ENCODE measurements at places on chromosomes 16 and 17.

DNA sequence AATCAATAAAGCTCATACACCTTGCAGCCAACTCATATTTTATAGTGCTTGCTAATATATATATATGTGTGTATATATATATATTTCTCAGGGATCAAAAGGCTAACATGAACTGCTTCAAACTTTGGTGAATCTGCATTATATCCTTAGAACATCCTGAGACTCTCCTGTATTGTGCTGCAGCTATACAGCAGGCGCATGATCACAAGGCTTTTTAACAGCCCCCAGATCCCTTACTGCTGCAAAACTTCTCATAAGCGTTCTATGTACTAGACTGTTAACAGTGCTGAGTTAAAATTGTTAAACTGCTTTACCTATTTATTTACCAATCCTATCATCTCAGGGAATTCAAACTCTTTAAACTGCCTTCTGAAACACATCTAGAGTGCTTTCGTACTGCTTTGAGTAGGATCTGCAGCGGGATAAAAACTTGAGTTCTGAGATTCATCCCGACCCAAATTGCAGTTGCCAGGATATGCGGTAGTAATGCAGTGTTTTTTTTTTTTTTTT lies 1.3 kb downstream of the GPATCH8 start:
- DNase-seq, result peak; percentile 34

DNA sequence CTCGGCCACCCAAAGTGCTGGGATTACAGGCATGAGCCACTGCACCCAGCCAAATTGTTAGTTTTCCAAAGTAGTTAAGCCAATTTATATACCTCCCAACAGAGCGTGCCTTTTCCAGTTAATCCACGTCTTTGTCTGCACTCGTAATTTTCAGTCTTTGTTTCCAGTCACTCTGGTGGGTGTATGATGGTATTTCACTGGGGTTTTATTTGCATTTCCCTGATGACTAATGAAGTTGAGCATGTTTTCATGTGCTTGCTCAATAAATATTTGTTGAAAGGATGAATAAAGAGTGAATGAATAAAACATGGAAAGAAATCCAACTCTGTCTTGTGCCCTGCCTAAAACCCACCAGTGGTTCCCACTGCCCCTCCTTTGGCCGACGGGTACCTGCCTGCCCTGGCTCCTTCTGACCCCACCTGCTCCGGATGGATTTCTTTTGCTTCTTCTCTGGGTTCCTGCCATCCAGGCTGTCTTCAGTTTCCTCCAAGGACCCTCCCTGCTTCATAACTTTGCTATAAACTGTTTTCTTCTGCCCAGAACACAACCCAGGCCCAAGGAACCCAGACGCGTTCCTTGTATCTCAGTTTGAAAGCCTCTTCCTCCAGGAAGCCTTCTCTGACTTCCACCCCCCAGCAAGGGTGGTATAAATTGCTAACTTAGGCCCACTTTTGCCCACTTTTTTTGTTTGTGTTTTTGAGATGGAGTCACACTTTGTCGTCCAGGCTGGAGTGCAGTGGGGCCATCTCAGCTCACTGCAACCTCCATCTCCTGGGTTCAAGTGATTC lies 3.0 kb upstream of the ABCC1 start:
- DNase-seq, result peak; percentile 90

DNA sequence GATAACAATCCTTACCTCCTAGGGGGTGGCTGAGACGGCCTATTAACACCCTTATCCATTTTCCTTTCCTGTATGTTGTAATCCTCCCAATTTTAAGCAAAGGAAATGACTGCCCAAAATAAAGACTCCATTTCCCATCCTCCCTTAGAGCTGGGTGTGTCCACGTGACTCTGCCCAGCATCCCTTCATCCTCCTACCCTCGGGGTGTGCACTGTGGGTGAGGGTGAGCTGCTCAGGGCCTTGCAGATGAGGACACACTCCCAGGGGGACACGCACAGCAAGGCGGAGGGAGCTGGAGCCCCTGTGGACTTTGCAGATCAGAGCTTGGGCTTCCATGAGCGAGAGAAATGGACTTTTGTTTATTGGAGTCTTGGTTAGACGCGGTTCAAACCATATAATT lies 186.8 kb downstream of the IRF8 start:
- DNase-seq, result no peak

DNA sequence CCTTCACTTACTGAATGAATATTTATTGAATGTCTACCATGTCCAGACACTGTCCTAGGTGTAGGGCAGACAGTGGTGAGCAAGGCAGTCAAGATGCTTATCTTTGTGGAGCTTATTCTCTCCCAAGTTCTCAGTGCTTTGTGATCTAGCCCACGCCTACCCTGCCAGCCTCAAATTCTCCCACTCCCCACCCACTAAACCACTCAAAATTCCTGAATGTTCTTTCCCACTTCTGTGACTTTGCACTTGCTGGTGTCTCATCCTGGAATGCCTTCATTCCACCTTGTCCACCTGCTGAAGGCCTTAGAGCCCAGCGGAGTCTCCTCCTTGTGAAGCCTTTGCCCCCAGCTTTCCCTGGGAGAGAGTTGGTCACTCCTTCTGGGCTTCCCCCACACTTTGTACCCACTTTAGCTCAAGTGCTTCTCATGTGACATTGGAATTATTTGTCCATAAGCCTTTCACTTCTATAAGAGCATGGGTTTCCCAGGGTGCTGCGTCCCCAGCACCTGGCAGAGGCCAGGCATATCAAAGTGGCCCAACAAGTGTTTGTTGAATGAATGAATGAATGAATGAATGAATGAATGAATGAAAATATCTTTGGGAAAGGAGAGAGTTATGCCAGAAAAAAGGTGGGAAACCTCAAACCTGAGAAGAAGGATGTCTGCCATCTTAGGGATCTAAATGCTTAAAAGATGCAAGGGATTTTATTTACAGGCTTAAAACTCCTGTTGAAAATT lies 23.0 kb downstream of the CCDC182 start:
- DNase-seq, result no peak

DNA sequence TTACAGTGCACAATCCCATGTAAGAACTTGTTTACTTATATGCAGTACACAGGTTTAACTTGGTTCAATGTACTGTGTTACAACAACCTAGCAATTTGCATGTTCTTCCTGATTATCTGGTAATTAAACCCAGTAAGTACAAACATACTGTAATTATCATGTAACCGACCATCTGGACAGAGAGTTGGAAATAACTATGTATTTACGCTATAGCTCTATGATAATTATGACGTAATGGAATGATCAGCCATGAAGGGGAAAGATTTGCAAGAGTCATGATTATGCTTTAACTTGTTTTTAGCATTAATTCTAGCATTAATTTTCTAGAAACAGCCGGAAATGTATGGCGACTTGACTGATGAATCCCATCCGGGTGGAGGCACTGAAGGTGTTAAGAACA lies 74.8 kb upstream of the SALL1 start:
- no peak for DNase-seq

DNA sequence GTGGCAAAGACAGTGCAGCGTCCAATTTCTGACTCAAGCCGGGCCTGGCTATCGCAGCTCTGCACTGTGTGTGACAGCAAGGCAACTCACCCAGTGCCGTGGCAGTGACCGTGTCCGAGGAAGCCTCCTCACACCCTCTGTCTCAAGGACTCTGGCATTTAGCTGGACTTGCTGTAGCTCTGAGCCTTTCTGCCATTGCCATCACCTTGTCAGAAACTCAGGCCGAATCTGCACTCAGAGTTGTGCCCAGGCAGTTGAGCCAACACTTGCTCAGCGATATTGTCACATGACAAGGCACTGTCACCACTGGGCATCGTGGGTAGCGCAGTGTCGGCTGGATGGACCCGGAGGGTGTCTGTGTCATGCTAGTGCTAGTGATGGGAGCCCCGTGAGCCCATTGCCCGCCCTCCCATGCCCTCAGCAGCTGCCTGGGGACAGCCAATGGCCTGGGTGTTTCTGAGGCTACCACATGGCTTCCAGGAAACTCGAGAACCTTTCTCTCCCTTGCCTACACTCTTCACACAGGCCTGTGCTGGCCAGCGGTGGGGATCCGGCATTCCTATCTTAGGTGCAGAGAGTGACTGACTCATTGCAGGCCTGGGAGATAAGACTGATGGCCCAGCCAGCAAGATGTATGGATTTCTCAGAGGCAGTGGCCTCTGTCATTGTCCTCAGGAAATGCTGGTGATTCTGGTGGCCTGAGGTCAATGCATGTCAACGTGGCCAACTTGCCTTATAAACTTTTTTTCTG lies 22.1 kb upstream of the STH start:
- DNase-seq, result peak; percentile 22

- DNase-seq, result no peak
Observed at GRCh38 chr17:78104540-78104941, 24.0 kb downstream of the TMC6 start.

- DNase-seq, result no peak
Observed at GRCh38 chr17:35972535-35972934, 8.8 kb downstream of the CCL16 start.

- DNase-seq, result peak; percentile 82
Observed at GRCh38 chr16:81647527-81647926, 131.6 kb upstream of the PLCG2 start.

DNA sequence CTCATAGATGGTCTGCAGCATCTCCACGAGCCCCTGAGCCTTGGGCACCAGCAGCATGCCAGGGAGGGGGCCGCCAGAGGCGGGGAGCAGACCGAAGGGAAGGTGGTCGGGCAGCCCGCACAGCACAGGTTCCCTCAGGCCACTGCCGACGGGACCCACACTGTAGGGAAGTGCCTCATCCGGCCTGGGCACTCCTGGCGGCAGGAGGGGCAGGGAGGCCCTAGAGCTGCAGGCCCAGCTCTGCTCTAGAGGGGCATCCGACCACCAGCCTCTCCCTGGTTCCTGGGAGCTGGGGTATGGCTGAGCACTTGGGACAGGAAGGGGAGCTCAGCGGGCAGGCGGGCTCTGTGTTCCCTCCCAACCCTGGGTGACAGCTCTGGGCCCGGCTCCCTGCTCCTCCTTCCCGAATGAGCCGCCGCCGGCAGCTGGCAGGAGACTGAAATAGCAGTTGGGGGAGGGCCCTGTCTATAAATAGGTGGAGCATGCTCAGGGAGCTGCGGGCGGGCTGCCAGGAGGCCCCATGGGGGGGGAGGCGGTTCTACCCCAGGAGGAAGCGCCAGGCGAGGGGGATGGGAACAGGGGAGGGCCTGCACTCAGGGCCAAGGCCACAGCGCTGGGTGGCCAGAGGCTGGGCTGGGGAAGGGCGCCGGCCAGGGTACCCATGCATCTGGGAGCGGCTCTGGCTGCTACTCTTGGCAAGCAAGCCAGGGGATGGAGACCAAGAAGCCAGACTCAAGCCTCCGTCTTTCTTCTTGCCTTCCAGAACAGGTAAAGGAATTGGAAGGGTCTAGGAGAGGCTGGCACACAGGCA lies 12.4 kb downstream of the HDAC5 start:
- peak; percentile 97 for DNase-seq

GRCh38 chr16:75218256-75219076 lies at the start of gene CTRB1:
Gene CTRB1, plus strand, starts transcription at chr16:75218988. Its CDS starts 20 bp downstream, at chr16:75219008.
- no peak for DNase-seq

GRCh38 chr16:522320-523096 lies 5.0 kb upstream of the CAPN15 start:
- DNase-seq, result no peak

GRCh38 chr16:34078691-34079090 lies 619.3 kb downstream of the TP53TG3F start:
- DNase-seq, result no peak

DNA sequence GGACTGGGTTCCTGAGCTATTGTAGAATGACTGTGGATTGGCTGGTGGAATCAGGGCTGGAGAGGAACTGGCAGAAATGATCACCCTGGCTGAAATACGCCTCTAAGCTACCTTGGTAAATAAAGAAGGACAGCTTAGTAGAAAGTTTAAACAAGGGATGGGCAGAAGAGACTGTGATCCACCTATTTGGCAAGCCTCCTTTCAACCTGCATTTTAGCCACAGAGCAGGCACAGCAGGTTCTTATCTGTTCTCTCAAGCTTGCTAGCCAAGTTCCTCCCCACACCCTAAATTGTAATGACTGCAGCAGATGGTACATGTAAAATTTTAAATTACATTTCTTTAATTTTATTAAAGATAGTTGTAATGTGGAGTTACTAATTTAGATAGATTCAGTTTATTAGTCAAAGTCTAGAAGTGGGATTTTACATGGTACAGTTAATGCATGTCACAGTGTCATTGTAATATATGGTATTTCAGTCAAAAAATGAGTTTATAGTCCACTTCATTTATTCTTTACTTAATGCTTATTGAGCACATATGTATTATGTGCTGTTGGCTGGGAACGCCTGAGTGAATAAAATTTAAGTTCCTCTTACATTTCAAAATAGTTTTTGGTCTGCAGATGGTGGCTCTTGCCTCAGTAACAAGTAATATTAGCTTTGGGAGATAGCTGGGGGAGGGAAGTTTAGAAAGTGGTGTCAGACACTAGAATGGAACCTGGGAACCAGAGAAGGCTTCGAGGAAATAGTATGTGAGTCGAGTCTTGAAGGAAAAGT lies 11.2 kb downstream of the EPN2 start:
- no peak for DNase-seq

DNA sequence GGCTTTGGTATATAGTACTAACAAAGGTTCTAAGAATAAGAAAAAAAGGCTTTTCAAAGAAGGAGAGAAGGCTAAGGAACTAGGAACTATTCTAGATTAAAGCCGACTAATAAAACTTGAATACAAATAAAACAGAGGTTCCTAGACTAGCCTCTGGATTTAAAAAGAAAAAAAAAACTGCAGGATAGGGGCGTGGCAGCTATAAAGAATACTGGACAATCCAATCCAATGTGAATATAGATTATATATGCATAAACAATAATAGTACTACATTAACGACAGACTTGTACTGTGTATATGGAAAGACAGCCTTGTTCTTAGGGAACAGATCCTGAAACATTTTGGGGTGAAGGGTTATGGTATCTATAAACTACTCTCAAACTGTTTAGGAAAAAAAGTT lies 23.9 kb upstream of the ANKFY1 start:
- no peak for DNase-seq

DNA sequence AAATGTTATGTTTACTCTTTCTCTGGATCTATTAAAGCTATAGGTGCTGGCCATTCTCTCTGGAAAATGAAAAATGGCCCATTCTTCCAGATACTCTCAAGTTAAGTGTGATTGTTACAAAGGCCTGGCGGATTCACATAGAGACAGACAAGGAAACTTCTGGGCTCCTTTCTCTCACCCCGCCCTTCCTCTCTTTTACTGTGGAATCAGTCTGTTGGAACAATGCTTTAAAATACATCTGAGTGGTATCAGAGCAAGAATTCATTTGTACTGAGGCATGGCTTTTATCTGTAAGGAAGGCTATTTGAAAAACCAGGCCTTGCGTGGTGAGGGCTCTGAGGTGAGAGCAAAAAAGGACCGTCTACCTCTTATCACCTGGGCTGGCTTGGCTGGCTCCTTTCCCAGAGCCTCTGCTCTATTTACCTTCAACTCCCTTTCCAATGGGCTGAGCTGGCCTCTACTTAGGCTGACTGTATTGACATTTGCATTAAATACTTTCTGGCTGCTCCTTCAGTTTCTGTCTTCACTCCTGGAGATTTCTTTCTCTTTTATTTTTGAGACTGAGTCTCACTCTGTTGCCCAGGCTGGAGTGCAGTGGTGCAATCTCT lies 274.0 kb downstream of the PHKB start:
- DNase-seq, result no peak

GRCh38 chr16:8127070-8127469 lies 463.2 kb downstream of the TMEM114 start:
- DNase-seq, result no peak

- DNase-seq, result peak; percentile 55
Observed at GRCh38 chr17:41678411-41678906, 10.2 kb upstream of the EIF1 start.

GRCh38 chr17:4537451-4538235 lies 17.5 kb downstream of the MYBBP1A start:
- DNase-seq, result no peak

Data from EH (cell line).